ENCODE measurements at places on chromosomes 4 and X.

- DNase-seq, result no peak
Measured at GRCh38 chr4:124806403-124806802, 93.9 kb upstream of the ANKRD50 start.

GRCh38 chr4:139329665-139330200, 27.5 kb upstream of the NDUFC1 start:
- DNase-seq, result no peak

DNA sequence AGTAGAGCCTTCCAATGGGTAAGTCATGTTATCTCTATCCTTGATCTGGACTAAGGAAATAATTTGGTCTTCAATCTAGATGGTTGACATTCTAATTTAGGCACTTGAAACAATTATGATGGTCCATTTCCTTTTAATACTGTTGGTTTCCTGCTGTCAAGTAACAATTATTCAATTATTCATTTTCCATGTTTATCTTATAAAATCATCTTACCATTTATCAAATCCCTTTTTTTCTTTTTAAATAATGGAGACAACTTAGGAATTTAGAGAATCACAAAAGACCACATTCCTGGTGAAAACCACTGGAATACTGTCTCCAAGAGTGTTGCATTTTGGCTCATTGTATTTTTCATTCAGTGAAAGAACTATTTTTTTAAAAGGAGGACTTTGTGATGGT, 148.7 kb upstream of the CTSO start:
- no peak for DNase-seq

- no peak for DNase-seq
Measured at GRCh38 chr4:139761461-139761860, 95.8 kb downstream of the MGST2 start.

DNA sequence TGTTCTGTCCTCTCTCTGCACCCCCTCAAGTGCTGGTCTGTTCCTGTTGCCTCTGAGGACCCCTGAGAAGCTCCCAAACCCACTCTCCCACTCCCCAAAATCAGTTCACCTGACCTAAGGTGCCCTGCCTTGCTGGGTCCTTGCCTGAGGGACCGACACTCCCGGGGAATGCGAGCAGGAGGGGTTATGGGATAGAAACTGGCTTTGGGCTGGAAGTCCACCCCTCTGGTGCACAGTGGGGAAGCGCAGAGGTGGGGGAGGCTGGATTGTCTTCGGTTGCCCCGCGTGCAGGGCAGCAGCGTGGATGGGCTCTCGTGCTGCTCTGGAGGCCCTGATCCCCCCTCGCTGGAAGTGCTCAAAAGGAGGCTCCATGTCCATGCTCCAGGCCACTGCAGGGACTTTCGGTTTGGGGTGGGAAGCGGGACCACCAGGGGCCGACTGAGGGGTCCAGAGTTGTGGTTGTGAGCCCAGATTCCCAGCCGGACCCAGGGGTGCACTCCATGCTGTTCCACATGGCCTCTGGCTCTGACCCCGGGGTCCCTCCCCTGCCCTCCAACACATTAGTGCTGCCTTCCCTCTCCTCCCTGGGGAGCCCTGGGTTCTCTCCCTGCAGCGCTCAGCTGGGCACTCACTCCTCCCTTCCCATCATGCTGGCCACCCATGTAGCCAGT, 7.6 kb downstream of the SORCS2 start:
- no peak for DNase-seq

DNA sequence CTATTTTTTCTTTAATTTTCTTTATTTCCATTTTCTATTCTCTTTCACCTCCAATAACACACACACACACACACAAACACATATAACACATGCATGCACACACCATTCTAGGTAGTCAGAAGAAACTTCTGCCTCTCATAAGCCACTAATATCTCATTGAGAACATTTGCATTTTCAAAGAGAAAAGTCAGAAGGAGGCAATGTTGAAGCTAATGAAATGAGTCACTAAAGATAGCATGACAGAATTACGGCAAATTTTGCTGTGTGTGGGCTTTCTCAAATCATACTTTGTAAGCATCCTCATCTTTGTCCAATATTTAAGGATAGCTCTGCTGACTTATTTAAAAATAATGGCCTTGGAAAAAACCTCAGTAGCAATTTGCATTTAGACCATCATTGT, 291.3 kb downstream of the GUCY2F start:
- no peak for DNase-seq

- no peak for DNase-seq
Measured at GRCh38 chr4:41709844-41710481, 38.6 kb downstream of the PHOX2B start.

DNA sequence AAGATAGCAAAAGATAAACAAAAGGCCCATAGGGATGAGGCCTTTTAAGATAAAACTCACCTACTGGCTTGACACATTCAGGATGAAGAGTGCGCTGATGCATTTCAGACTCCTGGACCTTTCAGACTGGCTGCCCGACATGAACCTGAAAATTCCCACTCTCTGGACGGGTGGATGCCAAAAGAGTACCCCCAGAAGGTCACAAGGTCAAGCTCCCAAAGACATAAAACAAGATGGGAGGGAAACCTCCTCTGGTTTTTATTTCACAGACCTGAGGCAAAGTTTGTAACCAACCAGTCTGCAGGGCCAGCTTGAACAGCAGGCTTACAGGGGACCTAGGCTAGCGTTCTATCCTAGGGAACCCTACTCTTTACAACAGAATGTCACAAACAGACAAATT, 123.2 kb upstream of the GC start:
- DNase-seq, result no peak

GRCh38 chr4:109390115-109390768, 43.4 kb upstream of the SEC24B start:
- DNase-seq, result no peak

DNA sequence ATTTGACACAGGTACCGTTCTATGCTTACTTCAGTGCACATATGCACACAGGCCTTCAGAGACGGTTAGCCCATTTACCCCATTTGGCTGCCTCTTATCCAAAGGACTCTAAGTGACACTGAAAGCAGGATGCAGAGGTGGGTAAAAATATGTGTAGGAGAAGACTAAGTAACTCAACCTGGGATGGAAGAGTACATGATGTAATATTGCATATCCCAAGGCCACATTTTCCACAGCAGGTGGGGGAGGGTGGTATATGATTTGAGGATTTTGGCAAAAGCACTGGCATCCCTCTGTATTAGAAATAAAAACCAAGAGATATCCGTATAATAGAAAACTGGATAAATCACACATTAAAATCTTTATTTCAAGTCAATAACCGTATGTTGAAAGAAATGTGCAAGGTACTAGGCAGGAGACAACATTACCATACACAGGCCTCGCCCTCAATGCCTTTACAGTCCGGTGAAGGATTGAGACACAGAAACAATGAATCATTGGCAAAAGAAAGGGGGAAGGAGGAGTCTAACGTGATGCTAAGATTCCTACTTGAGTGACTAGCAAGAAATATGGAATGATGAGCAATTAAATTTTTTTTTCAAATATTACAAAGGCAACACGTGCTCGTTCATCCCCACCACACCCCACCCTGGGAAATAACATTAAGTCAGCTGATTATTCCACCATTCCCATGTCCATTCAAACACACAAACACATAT, 161.0 kb upstream of the RASGEF1B start:
- no peak for DNase-seq

GRCh38 chr4:152534541-152535359, 1.1 kb downstream of the FBXW7 start:
- peak; percentile 38 for DNase-seq

GRCh38 chr4:113094802-113095201, 45.3 kb downstream of the ANK2 start:
- DNase-seq, result no peak

DNA sequence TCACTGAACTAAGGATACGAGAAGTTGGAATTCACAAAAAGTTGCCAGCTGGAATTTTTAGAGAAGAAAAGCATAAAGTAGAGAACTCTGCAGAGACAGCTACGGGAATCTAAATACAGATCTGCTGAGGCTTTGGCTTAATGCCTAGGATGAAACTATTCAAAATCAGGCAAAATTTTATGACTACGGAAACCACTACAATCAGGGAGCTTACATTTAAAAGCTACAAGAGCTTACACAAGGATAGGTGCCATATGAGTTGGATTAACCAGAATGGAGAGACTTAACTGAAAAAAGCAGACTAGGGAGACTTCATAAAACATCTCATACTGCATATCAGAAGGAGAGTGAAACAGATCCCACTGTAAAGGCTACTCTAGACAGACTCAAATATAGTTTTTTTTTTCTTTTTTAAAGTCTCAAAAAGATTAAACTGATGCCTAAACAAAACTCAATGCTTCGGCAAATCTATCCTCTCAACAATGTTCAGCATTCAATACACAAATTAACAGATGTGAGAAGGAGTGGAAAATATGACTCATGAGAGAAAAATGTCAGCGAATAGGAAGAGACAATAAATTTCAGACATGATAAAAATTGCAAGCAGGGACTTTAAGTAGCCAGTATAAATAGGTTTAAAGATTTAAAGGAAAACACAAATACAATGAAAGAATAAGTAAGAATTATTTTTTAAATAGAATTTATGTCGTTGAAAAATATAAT, 586.1 kb downstream of the FSTL5 start:
- DNase-seq, result no peak

GRCh38 chrX:47523297-47523696, 37.7 kb upstream of the ARAF start:
- peak; percentile 64 for DNase-seq
